Activated CD4-positive, CD25-positive, alpha-beta regulatory T cell treated with anti-CD3 and anti-CD28 coated beads, Interleukin-2, amount 50 U/mL, for 16 hours (primary cell): ENCODE measurements at places on chromosomes 12 and 14.

DNA sequence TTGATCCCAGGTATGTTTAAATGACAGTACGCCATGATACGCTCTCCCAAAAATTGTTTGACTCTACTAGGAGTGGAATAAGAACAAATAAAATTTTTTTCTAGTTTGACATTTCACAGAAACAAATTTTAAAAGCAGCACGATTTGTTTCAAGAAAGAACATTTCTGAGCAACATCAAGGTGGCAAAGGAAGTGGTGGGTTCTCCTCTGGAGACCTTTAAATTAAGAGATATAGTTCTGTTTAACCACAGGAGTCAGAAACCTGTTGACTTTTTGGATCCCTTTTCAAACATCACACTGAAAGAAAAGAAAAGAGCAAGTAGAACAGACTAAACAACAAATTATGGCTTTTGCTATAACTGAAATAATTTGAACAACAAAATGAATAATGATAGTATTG is 2.5 kb upstream of the SLC6A13 start:
- no peak for DNase-seq

GRCh38 chr12:1836854-1837421 is 16.6 kb downstream of the LRTM2 start:
- DNase-seq = no peak

GRCh38 chr14:98826618-98827017 is 445.4 kb downstream of the BCL11B start:
- DNase-seq = no peak

DNA sequence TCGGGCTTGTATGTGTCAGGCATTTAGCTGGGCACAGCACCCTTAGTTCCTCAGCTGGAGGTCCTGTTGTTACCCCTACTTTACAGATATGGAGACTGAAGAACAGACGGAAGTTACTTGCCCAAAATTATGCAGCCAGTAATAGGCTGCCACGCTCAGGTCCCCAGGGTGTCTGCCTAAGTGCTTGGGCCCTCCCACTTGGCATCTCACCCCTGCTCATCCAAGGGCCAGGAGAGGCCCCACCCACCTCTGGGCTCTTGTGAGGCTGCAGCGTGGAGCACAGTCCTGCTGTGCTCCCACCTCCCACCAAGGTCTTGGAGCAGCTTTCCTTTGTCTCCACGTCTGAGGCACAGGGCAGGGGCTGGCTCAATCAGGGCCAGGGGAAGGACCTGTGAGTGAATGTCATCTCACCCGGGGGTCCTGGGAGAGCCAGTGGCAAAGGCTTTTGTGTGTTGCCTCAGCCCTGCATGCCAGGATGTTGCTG is 64.6 kb downstream of the BEGAIN start:
- DNase-seq = no peak

GRCh38 chr12:581321-581720 is 81.9 kb downstream of the NINJ2 start:
- DNase-seq = no peak

DNA sequence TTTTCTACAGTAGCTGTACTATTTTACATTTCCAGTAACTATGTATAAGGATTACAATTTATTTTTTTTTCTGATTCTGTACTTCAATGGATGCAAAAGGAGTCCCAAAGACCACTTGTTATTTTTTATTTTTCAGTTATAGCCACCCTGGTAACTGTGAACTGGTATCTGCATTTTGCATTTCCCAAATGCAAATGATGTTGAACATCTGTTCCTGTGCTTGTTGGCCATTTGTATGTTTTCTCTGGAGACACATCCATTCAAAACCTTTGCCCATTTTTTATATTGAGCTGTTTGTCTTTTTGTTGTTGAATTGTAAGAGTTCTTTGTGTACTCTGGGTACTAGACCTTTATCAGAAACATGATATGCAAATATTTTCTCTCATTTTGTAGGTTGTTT is 485.6 kb downstream of the LRIG3 start:
- no peak for DNase-seq

DNA sequence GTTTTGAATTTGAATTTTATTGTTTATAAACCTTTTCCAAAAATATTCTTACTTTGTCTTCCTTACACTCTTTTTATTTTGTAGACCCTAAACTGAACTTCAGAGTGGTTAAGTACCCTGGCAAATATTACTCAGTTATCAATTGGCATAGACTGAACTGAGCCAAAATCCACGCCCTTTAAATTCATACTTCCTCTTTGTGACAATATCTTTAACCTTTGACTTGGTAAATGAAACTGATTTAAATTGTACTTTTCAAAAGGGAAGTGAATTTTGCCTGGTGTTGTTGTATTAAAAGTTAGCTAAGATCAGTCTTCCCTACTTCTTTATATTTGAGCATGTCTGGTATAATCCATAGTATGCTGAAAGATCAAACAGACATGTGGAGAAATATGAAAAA is 184.3 kb upstream of the USP15 start:
- no peak for DNase-seq

DNA sequence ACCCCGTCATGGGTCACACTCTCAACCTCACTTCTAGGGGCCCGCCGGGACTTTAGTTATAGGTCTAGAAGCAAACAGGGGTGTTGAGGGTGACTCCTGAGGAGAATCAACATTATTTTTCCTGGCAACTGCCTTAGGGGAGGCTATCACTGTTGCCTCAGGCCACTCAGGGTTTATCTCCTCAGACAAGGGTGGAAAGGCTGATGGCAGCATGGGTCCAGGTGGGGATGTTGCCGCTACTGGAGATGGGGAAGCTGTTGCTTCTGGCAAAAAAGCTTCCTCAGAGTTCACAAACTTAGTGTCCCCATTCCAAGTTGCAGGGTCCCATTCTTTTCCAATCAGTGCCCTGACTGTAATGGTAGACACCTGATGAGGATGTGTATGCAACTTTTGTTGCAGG is 467.4 kb upstream of the RGS6 start:
- no peak for DNase-seq

DNA sequence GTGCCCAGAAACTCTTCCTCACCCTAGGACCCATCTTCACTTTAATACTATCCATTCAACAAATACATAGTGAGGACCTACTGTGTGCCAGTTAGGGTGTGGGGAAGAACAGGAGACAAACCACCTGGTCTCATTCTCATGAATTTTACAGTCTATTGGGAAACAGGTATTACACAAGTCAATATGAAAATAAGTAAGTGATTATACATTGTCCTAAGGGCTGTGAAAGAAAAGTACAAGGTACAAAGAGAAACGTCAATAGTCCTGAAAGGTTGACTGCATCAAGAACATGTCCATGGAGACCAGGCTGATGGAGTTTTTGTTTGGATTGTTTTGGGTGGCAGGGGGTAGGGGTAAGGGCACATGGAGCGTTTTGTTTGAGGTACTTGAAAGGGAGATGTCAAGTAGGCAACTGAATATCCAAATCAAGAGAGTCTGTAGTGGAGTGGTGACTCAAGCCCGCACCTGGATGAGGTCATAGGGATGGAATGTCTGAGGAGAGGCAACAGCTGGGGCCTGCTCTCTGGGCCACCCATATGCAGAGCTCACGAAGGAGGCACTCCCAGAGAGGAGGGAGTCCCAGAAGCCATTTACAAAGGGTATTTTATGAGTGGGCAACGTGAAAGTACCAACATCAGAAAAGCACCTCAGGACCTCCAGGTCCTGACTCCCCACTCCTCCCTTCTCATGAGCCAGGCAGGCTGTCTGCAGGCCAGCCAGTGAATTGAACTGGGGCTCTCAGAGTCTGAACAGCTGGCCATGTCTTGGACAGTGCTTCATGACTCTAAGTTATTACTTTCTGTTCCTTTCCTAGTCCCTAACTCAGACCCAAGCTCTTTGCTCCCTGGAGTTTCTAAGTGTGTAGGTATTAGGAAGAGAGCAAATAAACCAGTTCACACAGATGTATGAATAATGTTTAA is 272.0 kb downstream of the ZFP36L1 start:
- no peak for DNase-seq

DNA sequence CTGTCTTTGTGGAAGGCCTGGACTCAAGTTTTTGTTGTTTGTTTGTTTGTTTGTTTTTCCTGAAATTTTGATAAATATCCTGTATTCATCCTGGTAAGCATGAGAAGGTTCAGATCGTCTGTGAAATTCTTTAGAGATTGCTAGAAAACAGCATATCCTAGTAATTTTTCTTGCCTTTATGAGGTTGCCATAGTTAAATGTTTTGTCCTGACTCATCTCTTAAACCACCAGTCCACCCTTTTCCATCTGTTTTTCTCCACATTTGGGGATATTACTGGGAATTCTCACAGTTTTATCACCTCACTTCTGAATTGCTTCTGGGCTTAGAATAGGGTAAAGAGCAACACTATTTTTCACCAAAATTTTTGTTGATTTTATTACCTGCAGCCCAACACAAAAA is 248.3 kb downstream of the FBXL14 start:
- no peak for DNase-seq

- no peak for DNase-seq
Observed at GRCh38 chr14:95679998-95680735, 6.1 kb upstream of the TCL1B start.

- no peak for DNase-seq
Observed at GRCh38 chr12:112206944-112207343, 81.6 kb downstream of the TRAFD1 start.

DNA sequence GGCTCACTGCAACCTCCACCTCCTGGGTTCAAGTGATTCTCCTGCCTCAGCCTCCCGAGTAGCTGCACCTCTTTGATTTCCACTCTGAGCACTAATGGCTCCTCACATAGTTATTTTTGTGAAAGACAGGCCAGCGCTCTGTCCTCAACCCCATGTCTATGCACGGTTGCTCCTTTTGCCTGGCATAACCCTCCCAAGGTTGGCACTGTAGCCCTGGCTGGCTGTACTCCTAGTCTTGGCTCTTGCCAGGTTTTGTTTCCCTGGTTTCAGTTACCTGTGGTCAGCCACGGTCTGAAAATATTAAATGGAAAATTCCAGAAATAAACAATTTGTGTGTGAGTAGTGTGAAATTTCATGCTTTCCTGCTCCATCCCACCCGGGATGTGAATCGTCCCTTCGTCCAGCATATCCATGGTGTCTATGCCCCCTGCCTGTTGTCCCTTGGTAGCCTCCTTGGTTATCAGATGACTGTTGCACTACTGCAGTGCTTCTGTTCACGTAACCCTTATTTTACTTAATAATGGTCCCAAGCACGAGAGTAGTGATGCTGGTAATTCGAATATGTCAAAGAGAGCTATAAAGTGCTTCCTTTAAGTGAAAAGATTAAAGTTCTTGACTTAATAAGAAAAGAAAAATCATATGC is 12.3 kb upstream of the DCD start:
- DNase-seq = no peak
